Type B pancreatic cell (in vitro differentiated cells): ENCODE measurements at places on chromosomes 13 and 19.

DNA sequence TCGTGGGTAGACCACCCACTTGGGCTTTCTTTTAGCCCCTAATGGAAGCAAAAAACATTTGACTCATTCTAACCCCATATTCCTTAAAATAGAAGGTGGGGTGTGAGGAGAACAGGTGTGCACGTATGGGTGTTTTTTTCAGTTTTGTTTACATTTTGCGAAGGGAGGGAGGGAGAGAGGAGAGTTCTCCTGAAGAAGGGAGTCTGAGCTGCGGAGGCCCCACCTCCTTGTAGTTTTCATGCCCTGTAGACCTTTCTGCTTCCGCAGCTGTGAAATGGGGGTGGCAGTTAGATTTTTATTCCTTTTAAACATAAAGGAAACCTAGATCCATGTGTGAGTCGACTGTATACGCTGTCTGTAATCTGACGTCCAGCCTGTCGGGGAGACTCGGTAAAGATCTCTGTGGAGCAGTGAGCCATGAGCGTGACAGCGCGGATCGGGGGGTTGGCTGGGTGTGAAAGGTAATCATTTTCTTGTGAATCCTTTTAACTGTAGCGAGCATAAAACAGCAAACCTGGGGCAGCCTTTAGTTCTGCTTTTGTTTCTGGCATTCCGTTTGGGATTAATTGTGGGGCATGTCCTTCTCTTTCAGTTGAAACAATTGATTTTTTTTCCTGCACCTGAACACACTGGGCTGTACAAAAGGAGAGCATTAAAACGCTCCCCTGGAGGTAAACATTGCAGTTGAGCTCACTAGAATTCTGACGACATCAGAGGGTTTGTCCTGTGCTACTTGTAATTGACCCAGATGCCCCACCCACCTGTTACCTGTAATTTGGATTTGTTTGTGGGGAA lies 2.3 kb downstream of the UPF1 start:
- peak overlapping the region; percentile 88 for H3K27ac ChIP-seq
- H3K4me1 ChIP-seq = peaks cover 41% of the 10 kb centered on the region
- peak overlapping the region; percentile 96 for H3K4me3 ChIP-seq
- peaks cover 20% of the 10 kb centered on the region for H3K36me3 ChIP-seq
- no peaks in the 10 kb centered on the region for H3K27me3 ChIP-seq

DNA sequence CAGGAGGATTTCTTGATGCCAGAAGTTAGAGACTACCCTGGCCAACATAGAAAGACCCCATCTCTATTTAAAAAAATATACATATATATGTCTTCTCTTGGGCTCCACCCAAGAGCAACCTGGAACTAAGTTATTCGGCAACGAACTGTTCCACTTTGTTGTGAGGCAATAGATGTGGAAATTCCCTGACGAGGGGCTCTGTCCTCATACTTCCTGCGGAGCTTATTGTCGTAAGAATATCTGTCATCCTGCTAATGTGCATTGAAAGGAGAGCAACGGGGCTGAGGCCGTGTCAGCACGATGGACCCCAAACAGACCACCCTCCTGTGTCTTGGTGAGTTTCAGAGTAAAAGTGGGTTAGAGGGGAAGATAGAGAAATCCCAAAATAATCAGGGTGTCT lies at the start of gene FCAR:
TSS of gene FCAR (plus strand) at position 246 of the 400 bp plus-strand sequence. CDS start at position 301, 55 bp downstream.
- no peaks in the 10 kb centered on the region for H3K27me3 ChIP-seq
- H3K4me1 ChIP-seq = no peaks in the 10 kb centered on the region
- DNase-seq = no peak
- no peaks in the 10 kb centered on the region for H3K36me3 ChIP-seq
- no peak within 1 kb of the TSS for H3K4me3 ChIP-seq

DNA sequence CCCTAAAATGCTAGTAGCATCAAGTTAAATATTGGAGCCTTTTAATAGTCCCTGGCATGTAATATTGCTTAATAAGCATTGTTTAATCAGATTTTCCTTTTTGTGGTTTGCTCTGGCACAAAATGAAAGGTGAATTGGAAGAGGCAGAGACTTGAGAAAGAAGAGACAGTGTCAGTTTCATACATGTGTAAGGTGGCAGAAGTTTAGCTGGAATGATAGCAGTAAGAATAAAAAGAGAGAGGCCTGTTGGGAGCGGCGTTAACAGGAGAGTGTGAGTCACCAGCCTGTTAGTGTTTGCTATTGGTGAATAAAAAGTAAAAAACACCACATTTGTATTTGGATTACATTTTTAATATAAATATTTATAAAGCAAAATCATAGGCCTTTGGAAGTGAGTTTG lies 145.3 kb downstream of the PDS5B start:
- H3K4me3 ChIP-seq = no peak overlapping the region
- peaks cover 28% of the 10 kb centered on the region for H3K36me3 ChIP-seq
- H3K27me3 ChIP-seq = no peaks in the 10 kb centered on the region
- peaks cover 1% of the 10 kb centered on the region for H3K4me1 ChIP-seq

DNA sequence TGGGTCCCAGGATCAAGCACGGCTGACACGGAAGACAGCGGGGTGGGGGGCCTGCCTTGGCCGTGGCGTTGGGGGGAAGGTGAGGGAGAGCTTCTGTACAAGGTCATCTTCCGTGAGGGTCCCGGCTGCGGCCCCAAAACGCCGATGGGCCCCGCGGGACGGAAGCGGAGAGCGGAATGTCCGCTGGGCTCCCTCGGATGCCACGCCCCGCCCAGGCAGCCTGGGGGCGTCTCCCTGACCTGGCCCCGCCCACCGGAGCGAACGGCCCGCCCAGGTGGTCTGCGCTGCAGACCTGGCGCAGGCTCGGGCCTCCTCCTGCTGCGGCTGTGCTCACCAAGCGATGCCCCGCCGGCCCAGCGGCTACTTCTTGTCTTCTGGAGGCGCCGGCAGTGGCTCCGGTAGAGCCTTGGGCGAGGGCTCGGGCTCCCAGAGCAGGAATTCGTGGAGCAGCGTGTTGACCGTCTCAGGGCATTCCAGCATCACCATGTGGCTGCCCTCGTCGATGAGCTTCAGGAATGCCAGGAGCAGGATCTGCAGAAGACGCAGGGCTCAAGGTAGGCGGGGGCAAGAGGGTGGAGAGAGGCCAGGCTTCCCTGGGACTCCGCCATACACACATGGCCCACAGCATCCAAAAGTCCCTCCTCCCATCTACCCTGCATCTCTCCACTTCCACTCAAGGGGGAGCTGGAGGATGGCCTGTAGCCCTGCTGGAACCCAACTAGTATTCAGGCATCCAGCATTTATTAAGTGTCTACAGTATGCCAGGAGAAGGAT lies 10.7 kb downstream of the ABHD8 start:
- peak overlapping the region; percentile 88 for H3K27ac ChIP-seq
- H3K36me3 ChIP-seq = peaks cover 3% of the 10 kb centered on the region
- no peaks in the 10 kb centered on the region for H3K27me3 ChIP-seq
- peak; percentile 89 for DNase-seq

DNA sequence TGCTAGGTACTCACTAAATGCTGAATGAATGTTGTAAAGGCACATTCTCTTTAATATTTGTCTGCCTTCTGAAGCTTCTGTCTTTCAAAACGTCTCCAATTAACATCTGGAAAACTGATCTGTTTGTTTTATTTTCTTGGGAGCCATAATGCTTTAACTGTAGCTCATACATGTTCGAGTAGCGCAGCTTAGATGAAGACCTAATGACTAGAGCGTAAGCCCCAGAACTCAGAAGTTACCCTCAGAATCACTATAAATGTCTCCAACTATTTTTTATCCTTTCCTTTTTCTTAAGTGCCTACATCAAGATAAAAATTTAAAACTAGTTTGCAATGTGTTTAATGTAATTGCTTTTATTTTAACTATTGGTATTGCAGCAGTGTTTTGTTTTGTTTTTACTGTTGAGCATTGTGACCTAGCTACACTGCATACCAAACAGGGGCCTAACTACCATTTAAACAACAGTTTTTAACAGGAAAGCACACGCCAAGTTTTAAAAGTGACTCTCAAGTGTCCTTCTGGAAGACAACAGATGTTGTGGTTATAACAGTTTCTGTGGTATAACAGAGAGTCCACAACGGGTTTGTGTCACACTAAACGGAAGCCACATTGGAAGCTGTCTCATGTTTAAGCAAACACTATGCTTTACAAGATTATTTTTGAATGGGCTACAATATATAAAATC lies 42.0 kb downstream of the MRPL57 start:
- H3K27me3 ChIP-seq = peaks cover 4% of the 10 kb centered on the region
- H3K4me3 ChIP-seq = no peak overlapping the region
- no peak for DNase-seq
- H3K36me3 ChIP-seq = peaks cover 3% of the 10 kb centered on the region
- no peak overlapping the region for H3K27ac ChIP-seq

GRCh38 chr19:18435178-18435841 lies 2.6 kb downstream of the ISYNA1 start:
- peaks cover 22% of the 10 kb centered on the region for H3K4me1 ChIP-seq
- no peak for DNase-seq
- no peak overlapping the region for H3K27ac ChIP-seq
- no peaks in the 10 kb centered on the region for H3K36me3 ChIP-seq
- H3K4me3 ChIP-seq = peak overlapping the region; percentile 84

DNA sequence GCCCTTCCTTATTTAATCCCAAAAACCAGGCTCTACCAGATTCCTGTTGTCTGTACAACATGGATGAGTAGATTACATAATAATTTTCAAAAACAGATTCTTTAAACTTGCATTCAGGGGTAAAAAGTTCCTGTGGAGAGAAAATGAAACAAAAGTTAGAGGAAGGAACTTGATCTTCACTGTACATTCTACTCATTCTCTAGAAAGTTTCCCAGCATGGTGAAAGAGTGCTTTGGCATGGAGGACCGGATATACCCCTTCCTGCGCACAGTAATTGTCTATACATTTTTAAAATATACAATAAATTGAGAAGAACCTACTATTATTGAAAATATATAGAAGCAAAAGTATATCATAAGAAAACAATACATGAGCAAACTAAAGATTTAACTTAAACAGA lies 274.2 kb downstream of the ITGBL1 start:
- H3K27ac ChIP-seq = no peak overlapping the region
- no peak for DNase-seq
- H3K4me1 ChIP-seq = no peaks in the 10 kb centered on the region
- no peak overlapping the region for H3K4me3 ChIP-seq
- peaks cover 3% of the 10 kb centered on the region for H3K27me3 ChIP-seq
